ENCODE measurements at places on chromosomes 6 and 20.

DNA sequence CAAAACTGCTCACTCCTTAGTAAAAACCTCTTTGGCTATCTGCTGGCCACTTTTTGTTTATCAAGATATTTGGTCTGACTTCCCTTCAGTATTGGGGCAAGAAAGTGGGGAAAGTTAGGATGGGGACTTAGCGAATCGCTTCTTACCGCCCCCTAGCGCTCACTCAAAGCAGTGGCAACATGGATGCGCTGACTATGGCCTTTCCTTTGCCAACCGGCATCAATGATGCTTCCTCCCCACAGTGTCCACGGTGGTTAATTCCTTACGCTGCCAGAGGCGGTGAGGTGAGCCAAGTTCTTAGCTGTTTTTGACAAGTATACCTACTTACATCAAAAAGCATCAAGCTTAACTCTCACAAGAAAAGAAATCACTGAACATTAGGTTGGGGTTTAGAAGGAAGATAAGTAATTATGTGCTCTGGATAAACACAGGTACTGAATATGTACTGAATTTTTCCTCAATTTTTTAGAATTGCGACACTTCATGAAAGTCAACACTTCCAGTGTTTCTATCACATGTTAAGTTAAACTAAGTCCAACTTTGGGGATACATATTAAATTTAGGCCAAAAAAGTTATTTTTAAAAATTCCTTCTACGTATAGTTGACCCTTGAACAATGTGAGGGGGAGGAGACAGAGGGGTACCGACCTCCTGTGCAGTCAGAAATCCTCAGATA lies 86.7 kb downstream of the GMDS start:
- DNase-seq, result no peak

DNA sequence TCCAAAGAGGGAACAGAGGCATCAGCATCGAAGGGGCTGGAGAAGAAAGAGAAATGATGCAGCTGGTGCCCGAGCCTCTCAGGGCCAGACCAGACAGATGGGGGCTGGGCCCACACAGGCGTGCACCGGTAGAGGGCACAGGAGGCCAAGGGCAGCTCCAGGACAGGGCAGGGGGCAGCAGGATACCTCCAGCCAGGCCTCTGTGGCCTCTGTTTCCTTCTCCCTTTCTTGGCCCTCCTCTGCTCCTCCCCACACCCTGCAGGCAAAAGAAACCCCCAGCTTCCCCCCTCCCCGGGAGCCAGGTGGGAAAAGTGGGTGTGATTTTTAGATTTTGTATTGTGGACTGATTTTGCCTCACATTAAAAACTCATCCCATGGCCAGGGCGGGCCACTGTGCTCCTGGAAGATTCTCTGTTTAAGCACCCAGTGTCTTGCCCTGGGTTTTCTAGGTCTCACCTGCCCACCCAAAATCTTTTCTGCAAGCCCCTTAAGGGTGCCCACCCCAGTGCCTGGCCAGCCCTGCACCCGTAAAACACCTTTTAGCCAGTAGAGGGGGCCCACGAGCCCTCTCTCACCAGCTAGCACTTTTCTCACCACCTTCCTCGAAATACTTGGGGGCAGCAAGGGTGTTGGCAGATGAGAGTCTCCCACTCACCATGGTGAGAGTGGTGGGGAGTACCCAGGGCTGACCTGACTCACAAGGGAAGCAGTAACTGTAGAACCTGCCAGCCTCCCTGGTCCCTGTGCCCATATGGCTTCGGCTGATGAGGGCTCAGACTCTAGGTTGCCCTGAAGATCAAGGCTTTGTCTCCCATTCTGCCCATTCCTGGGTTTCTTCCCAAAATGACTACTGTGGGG lies 35.7 kb upstream of the ID1 start:
- peak; percentile 72 for DNase-seq

- no peak for DNase-seq
Observed at GRCh38 chr20:13644010-13644409, 5.3 kb upstream of the TASP1 start.

GRCh38 chr20:50645253-50646068 lies 45.9 kb downstream of the RIPOR3 start:
- DNase-seq, result no peak

DNA sequence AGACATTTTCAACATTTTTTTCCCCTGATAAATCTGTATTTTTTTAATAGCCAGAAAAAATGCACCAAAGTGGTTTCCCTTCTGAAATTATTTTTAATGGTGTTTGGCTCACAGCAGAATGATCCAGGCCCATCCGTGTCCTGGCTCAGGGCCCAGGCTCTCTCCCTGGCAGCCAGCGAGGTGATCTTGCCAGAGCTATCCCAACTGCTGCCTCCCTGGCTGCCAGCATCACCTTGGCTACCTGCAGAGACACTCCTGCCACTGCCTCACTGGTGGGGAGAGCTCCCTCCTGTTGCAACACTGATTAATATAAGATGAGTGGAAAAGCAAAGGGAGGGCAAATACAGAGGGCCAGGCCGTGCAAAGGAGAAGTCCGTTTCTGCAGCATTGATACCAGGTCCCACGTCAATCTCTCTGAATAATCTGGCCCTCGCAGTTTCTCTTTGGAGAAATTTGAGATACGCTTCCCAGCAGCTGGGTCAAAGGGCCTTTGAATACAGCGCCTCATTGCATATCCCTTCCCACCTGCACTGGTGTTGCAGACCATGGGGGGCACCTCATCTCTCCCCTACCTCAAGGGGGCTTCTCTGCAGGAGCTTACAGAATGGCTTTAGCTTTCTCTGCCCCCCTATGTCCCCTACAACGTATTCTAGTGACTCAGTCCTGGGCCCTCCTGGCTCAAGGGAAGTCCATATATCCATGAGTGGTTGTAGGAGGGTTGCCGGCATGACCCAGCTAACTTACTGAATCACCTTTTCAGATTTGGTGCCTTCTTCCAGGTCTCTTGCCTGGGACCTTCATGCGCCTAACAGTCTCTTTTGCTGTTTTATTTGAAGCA lies 12.8 kb upstream of the DSTN start:
- DNase-seq, result no peak

DNA sequence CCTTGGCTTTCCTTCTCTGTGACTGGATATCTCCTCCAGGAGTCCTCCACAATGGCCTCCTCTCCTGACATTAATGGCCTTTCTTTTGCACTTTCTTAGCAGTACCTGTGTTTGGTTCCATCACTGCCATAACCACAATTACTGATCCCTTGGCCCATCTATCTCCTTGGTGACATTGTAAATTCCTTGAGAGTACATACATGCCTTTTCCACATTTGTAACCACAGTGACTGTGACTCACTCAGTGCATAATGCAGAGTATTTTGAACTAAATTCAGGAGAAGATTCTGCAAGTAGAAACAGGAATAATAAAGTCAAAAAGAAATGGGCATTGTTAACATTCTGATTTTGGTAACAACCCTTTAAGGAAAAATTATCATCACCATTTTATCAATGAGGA lies 197.2 kb upstream of the SOX4 start:
- DNase-seq, result no peak

GRCh38 chr6:114272582-114272981 lies 70.2 kb downstream of the HS3ST5 start:
- no peak for DNase-seq

DNA sequence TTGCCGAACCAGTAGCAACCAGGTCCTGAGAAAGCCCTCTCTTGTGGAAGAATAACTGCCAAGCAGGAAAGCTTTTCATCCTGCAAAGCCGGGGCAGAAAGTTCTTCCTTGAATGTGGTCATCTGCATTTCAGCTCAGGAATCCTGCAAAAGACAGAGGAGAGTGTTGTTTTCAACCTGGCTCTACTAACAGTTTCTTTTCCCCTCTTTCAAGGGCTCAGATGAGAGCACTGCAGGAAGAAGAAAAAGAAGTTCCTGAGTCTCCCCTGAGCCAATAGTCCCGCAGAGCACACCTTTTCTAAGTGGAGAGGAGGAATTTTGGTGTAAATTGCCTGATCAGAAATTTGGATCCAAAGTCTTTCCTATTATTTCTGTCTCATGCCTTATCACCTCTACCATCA lies 10.7 kb downstream of the HLA-DRB1 start:
- DNase-seq, result no peak

Measured in stimulated activated CD4-positive, alpha-beta T cell treated with anti-CD3 and anti-CD28 coated beads, Interleukin-4, amount 100 ng/mL, for 24 hours (primary cell).